GM23248 (cell line): ENCODE measurements at places on chromosomes 6 and 20.
A peak's percentile ranks its signal among the peaks of the same experiment; 100 is the strongest.

- peak; percentile 77 for DNase-seq
Measured at GRCh38 chr6:160882791-160883279, 108.7 kb upstream of the MAP3K4 start.

GRCh38 chr6:91613481-91613880 lies 1026.6 kb upstream of the MAP3K7 start:
- no peak for DNase-seq

DNA sequence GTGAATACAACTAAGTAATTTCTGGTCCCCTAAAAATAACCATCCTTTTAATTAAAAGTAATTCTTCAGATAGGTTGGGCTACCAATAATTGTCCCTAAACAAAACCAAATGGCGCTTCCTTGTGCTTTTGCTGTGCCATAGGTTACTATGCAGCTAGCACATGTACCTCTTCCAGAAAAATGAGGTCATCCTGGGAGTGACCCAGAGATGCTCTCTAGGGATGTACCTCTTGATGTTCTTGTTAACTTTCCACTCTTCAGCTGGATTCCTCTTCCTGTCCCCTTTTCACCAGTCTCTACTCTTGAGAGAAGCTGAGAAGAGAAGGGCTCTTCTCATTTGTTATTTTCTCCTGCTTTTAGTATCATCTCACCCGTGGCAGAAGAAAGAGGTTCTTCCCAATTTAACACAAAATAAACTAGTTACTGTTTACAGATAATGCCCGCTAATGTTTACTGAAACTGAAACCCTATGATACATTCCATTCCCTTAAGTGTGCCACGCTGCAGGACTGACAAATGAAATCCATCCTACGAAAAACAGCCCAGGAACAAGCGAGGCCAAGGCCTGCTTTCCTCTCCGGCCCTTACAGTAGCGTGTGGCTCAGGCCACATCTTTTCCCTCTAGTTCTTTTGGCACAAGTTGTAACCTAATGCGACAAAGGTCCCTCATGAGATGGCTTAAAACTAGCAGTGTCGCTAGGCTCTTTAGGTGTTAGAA lies 24.2 kb downstream of the MRS2 start:
- no peak for DNase-seq

- no peak for DNase-seq
Measured at GRCh38 chr6:90388395-90388794, 91.8 kb upstream of the BACH2 start.

GRCh38 chr20:7989379-7989778 lies 30.2 kb downstream of the TMX4 start:
- DNase-seq, result peak; percentile 33

DNA sequence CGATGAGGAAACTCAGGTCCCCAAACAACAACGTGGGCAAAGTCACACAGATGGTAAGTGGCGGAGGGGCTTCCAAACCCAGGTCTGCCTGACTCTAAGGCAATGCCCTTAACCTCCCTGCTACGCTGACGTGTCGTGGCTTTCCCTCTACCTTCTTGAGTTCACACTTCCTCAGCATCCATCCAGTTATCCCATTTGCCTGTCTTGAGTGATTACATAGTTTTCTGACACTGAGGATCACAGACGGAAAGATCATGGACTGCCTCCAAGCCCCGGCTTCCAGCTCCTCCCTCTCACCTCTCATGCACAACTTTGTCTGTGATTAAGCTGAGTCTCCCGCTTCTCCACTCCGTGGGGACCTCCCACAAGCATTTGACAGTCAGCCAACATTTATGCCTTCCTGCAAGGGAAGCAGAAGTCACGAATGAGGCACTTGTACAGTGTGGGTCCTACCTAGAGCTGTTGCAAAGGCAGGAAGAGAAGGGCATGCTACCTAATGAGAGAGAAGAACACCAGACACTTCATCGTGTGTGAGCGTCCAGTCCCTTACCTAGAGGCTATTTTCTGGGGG lies 33.8 kb downstream of the TBC1D7 start:
- no peak for DNase-seq

- DNase-seq, result no peak
Measured at GRCh38 chr20:47862574-47863240, 77.4 kb upstream of the SULF2 start.

- peak; percentile 22 for DNase-seq
Measured at GRCh38 chr6:169092375-169092774, 161.3 kb downstream of the THBS2 start.
